ENCODE measurements at places on chromosomes 3 and 15.

- no peak for DNase-seq
These were observed 301.4 kb upstream of the CNTN6 start for GRCh38 chr3:791442-791841.

GRCh38 chr3:52183786-52184445, 14.0 kb upstream of the ALAS1 start:
- DNase-seq = no peak

DNA sequence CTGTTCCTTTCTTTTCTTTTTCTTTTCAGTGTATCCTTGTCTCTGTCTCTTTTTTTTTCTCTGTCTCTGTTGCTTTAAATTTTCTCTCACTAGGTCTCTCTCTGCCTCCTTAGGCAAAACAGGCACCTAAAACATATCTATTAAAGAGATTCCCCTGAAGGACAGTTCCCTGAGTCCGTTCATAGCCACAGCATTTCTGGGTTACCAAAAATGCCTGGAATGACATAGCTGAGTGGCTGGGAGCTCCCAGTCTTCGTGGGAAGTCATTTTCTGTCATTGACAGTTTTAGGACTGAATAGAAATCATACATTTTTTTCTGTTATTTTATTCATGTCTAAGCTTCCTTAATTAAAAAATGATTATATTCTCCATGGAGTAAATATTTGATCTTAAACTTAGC, 323.8 kb upstream of the AZI2 start:
- no peak for DNase-seq

DNA sequence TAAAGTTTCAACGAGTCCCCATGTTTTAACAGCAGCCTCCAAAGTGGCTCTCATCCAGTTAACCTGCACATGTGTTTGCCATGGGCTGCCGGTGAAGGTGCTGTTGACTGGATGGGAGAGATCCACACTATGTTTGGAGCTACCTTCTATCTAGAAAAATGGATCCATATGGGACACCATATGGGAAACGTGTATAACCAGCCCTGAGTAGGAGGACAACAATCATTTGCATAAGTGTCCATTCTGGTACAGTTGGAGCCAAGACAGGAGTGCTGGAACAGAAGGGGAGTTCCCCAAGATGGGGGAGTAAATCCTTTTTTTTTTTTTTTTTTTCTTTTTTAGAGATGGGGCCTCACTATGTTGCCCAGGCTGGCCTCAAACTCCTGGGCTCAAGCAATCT, 36.6 kb downstream of the MKRN2 start:
- no peak for DNase-seq

DNA sequence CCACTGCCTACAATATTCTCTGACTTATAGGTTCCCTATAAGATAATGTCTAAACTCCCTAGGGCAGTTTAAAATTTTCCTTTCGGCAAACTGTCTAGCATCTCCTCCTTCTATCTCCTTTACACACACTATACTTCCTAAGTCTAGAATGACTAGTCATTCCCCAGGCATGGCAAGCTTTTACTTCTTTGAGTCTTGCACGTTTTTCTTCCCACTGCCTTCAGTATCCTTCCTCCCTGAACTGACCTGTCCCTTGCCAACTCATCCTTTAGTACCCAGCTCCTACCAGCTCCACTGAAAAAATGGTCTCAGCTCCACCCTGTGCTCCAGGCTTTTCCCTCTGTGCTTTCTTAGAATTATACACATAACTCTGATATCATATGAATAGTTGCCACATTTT, 93.8 kb upstream of the KBTBD8 start:
- DNase-seq = no peak

GRCh38 chr3:78659386-78659987, 1108.3 kb downstream of the ROBO1 start:
- DNase-seq = peak; percentile 10

GRCh38 chr3:14568269-14568668, 28.1 kb upstream of the GRIP2 start:
- DNase-seq = no peak

DNA sequence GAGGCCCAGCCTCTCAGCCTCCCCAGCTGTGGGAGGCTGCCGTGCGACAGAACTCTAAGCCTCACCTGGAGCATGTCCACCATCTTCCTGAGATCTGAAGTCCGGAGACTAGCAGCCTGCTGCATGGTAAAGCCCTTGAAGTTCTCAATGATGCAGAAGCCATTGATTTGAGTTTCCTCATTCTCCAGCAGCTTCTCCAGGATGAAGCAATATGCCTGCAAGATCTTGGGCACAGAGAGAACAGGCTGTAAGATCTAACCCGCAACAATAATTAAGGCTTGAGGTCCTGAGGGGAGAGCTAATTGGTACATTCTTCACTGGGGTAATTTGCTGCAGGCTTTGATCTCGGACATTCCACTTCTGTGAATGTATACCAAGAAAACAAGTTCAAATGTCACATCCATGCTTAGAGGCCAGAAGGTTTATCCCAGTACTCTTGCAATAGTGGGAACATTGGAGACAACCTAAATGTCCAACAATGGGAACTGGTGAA, 9.7 kb downstream of the RLBP1 start:
- no peak for DNase-seq

Data from CD4-positive, alpha-beta T cell treated with Interleukin-2 at 100 ng/mL for 4 hours (primary cell).